Activated CD4-positive, alpha-beta T cell treated with anti-CD3 and anti-CD28 coated beads for 48 hours (primary cell): ENCODE measurements at places on chromosomes 6 and 20.
A peak's percentile ranks its signal among the peaks of the same experiment; 100 is the strongest.

DNA sequence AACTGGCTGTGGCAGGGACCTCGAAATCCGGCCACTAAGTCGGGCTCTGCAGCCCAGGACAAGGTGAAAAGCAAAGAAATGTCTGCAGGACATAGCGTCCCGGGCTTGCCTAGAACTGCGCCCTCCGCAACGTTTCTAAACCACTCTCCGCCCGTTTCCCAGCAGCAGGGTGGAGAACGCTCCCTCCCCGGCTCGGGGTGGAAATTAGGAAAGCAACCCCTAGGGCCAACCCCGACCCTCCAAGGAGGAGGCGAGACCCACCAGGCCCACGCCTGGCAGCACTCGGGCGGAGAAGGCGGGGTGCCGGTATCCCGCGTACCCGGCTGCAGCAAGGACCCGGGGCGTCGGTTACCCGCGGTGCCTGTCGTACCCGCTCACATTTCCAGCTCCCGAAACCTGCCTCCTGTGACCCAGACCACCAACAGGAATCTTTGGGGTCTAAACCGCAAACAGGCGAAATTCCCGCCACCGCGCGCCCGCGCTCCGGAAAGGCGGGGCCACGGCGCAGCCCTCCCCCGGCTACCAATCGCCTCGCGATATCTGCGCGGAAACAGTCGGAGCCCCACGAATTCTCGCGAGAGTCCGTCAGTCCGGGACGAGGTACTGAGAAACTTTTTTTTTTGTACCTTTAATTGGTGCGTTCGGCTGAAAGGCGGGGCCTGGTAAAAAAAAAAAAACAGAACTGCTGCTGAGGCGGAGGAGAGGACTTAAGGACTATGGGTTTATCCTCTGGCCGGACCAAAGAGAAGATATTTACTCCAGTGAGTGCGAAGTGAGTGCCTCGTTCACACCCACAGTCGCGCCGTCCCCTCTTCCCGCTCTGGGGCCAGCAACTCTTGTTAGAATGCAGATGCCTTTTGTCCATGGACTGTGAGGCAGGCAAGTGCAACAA is at the start of gene MMS22L:
Gene MMS22L, minus strand, starts transcription at position 491 of the 892 bp plus-strand sequence. CDS start 739 bp downstream, outside the sequence.
- DNase-seq = peak; percentile 95

GRCh38 chr20:39676857-39677391 is 714.8 kb downstream of the DHX35 start:
- DNase-seq = no peak

DNA sequence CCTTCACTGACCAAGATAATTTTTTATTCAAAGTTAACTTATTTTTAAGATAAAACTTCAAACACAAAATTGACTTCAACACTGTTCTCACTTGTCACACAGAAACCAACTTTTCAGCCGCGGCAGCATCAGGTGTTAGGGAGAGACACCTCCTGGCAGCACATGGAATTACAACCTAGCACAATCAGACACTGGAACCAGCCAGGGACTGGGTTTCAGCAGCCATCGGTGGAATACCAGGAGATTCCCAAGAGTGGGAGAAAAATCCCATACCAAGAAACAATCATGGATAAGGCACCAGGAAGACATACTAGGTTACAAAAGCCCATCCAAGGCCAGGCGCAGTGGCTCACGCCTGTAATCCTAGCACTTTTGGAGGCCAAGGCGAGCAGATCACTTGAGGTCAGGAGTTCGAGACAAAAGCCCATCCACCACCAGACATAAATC is 70.0 kb downstream of the SNX5 start:
- peak; percentile 77 for DNase-seq

- DNase-seq = no peak
These were observed 169.0 kb downstream of the FUT9 start for GRCh38 chr6:96184798-96185197.

GRCh38 chr20:38278131-38278530 is 17.6 kb upstream of the KIAA1755 start:
- DNase-seq = no peak

DNA sequence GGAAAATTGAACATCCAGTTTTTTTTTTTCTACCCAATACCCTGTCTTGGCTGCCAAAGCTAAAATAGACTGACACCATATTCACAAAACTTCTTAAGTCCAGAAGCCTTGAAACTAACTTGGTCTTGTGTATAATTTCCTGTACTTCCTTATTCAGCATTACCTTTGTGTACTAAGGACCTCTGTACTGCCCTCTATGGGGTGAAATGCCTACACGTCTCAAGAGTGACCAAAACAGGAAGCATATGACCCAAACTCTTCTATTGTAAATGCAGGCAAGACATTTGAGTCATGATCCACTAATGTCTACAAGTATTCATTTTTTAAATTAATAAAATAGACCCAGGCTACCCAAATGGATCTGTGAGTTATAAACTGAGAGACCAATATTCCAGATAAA is 50.4 kb downstream of the HMGCLL1 start:
- no peak for DNase-seq

DNA sequence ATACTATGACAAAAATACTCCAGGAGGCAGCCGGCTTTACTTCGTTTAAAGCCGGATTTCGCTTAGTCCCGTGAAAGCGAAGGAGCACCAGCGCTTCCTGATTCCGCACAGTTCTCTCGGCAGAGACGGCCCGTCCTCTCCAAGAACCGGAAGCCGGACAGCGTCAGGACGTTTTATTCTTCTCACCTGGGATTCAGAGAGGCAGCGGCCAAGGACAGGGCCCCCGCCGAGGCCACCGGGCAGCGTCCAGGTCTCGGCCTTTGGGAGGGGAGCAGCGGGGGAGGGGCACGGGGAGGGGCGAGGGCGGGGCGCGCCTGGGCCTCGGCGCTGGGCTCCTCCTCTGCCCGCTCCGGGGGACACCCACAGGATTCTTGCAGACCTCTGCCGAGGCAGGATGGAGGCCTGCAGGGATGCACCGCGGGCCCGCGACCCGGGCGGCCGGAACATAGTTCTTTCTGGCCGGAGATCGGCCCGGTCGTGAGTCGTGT is 2.8 kb upstream of the DIDO1 start:
- peak; percentile 61 for DNase-seq

DNA sequence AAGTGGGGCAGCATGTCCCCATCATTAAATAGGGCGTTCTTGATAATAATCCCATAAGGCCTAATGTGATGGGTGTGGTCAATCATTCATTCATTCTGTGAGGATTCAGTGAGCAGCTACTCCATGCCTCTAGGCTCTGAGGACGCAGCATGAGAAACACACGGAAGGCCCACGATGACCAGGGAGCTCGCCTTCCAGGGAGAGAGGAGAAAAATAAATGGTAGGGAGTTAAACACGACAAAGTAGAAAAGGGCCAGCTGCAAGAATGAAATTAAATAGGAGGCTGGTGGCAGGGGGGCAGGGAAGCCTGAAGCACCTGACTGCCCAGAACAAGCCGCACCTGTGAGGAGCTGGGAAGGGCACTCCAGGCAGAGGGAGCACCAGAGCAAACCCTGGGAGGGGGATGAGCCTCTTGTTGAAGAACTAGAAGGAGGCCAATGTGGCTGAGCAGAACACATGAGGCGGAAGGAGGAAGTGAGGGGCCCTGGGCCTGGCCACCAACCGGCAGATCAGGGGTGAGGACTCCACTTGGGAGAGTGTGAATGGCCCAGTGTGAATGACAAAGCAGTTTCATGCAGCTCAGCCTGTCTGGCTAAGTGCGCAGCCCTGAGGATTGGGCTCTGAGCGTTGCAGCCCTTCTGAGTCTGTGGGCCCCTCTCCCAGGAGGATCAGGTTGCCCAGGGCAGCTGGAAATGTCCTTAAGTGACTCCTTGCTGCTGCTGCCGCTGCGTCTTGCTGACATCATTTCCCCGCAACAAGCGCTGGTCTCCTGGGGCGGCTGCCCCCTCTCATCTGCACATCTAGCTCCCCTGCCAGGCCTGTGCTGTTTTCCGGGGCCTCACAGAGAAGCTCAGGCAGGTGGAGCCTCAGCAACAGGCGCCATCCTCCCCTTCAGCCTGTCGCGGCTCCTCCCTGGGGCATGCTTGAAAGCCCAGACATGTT is 99.9 kb downstream of the CDH26 start:
- DNase-seq = peak; percentile 40

DNA sequence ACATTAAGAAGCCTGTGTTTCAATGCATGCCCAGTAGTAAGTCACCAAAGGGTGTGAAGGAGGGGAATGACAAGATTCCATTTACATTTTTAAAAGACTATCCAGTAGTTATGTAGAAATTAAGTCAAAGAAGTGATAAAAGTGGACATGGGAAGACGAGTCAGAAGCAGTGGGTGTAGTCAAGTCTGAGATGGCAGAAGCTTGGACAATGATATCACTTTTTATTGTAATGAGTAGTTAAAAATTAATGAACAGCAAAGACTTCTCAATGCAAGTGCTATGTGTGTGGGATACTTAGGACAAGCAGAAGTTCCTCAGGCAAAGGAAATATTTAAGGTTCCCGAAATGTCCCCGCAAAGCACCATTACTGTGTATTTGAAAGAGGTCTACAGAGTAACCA is 156.0 kb downstream of the DST start:
- DNase-seq = no peak

DNA sequence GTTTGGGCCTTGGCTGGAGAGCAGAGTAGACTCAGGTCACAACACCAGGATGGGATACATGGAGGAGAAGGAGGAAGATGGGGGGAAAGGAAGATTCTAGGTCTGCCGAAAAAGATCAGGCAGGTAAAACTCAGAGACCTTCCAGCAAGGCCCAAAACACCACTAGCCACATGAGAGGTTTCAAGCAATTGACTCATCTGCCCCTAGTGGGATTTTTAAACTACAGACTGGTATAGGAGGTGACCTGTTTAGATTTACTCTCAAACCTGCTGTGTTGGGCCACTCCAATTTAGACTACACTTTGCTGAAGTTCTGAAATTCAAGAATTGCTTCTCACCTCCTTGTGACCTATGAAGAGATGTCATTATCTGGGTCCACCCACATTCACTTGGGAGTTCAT is 236.9 kb upstream of the SASH1 start:
- DNase-seq = no peak

- DNase-seq = no peak
These were observed 129.1 kb downstream of the SASH1 start for GRCh38 chr6:148471624-148472159.

DNA sequence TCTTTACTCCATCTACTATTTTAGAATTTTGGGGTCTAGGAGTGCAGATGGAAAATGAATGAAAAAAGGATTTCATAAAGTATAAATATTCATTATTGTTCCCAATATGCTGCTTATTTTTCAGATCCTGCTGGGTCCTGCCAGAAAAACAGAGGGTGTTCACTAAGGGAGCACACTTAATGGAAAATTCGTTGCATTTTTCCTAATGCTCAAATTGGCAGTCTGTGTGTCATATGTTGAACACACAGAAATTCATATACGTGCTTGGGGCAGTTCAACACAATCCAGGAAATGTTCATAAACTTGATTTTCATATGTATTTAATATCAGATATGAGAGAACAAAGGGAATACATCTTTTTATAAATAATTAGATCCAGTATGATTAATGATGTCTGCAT is 1019.4 kb downstream of the EPHA7 start:
- DNase-seq = no peak

GRCh38 chr20:33812152-33812849 is 1.2 kb downstream of the CHMP4B start:
- peak; percentile 57 for DNase-seq

- no peak for DNase-seq
These were observed 656.7 kb downstream of the EPHA7 start for GRCh38 chr6:92762443-92763273.

- DNase-seq = no peak
These were observed 87.0 kb upstream of the BMP2 start for GRCh38 chr20:6680441-6680840.

- DNase-seq = no peak
These were observed 4.5 kb downstream of the SOX4 start for GRCh38 chr6:21597801-21598673.
